ENCODE measurements at places on chromosomes 3 and 15.

DNA sequence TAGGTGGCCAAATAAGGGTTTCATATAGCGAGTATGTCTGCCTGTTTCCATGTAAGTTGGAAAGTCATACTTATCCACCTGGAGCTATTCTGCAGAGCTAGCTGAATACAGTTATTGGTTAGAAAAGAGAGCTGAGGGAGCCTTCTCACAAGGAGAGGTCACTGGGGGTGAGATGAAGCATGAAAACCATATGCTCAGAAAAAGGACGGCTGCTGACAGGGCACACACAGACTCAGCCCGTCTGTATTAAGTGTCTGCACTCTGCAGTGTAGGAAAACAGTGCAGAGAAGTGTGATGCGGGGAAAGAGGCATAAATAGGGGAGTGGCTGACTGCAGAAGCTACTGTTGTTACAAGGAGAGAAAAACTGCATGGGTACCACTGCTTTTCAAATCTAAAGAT lies 58.2 kb downstream of the C3orf70 start:
- no peak for DNase-seq

GRCh38 chr3:81760215-81760614 lies 1.2 kb downstream of the GBE1 start:
- no peak for DNase-seq

- DNase-seq = no peak
These were observed 282.7 kb upstream of the MANF start for GRCh38 chr3:51102396-51102795.

DNA sequence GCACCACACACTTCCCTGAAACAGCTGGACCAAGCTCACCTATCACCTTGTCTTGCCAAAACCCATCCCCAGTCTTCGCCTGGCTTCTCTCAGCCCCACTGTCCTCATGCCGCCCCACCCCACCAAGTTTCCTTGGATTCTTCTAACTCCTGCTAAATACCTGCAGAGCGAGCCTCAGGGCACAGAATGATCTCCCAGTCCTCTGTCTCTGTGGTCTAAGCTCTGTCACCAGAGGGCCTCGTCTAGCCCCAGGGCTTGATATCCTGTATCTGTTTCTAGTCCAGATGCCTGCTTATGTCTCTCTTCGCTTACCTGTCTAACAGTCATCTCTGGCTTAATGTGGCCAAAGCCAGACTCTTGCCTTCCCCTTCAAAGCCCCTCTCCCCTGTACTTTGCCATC lies 9.7 kb downstream of the CCDC12 start:
- DNase-seq = no peak

GRCh38 chr3:128946411-128946810 lies 47.5 kb downstream of the CFAP92 start:
- no peak for DNase-seq

DNA sequence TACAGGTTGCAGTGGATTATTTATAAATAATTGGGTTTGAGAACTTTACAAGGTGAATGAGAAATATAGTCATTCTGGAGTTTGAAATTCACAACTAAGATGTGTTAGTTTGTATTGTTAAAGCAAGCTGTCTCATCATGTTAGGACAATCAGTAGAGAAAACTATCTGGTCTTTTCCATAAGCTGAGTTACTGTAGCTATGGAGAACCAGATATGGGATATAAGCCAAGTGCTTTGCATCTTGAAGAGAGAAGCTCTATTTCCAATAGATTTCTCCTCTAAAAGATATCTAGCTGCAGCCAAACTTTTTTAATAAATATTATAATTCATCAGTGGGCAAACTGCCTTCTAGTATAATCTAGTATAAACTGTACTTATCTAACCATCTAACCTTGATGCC lies 11.3 kb downstream of the P3H2 start:
- DNase-seq = no peak

DNA sequence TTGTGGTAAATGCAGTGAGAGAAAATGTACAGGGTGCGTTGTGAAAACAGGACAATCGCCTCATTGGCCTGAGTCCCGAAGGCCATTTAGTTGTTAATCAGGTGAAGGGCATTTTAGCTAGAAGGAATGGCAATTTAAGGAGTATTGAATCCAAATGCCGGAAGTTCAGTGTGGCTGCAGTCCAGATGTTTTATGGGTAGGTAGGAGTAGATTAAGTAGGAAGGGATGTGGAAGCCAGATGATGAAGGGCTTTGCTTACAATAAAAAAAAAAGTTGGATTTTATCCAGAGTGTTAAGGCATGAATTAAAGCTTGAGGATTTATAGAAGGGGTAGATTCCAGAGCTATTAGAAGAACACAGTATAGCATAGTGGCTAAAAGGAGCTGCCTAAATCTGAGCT lies 572.7 kb downstream of the NLGN1 start:
- no peak for DNase-seq

DNA sequence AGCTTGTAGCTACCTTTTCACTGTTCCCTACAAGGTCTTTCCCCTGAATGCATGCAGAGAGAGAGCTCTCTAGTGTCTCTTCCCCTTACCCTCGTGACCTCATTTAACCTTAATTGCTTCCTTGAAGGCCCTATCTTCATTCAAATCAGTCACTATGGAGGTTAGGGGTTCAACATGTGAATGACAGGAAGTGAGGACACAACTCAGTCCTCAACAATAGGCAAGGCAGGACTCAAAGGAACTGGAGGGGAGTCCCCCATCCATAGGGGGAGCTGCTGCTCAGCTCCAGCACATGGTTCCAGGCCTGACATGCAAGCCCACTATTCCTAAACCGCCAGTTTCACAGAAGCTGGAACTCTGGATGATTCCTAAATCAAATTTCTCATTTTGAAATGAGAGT lies 33.8 kb upstream of the GYG1 start:
- no peak for DNase-seq

DNA sequence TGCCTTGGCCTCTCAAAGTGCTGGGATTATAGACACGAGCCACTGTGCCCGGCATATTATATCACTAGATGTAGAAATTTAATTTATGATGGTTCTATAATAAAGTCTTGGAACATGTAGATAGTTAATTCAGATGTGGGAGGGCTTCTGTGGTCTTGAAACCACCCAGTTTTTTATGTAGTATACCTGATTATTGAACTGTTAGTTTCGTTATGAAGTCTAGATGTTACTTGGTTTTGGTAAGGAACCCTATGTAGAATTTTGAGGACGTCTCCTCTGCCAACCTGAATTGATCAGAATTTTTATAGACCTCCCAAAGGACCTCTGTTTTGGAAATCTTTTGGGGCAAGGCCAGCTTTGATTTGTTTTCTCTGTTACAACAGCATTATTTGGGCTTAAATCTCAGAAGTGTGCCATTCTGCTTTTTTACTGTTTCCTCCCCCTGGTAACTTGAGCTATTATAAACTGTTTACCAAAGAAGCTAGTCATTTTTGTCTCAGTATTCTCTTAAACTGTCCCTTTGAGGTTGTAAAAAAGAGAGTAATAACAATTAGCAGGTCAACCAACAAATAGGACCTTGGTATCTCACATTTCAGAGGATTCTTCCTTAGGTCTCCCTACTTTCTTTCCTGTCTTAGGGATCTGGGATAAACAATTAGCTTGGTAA lies 20.8 kb downstream of the AKAP13 start:
- DNase-seq = no peak

- no peak for DNase-seq
These were observed 71.9 kb downstream of the FOXB1 start for GRCh38 chr15:60076045-60076444.

GRCh38 chr3:189103208-189103607 lies 68.6 kb upstream of the TPRG1 start:
- no peak for DNase-seq

- DNase-seq = no peak
These were observed 2.7 kb downstream of the SLC6A20 start for GRCh38 chr3:45793482-45794176.

GRCh38 chr3:17983106-17983505 lies 240.7 kb upstream of the TBC1D5 start:
- no peak for DNase-seq

DNA sequence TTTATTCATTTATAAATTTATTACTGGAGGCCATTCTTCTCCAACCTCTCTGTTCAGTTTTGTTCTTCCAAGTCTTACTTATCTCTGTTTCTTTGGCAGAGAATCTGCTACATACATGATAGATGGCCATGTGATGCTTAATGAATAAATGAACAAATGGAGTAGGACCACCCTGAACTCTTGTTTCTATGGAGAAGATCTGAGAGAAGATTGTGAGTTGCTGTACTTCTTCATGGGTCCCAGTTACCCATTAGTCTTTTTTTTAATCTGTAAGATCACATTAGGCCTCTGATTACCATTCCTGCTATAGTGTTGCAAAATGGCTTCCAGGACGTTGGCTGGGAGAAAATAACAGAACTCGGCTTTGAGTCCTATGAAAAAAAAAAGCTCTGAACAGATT lies 191.9 kb upstream of the SYNPR start:
- no peak for DNase-seq

GRCh38 chr15:55320238-55320550 lies 1.2 kb downstream of the PIGB start:
- DNase-seq = no peak

DNA sequence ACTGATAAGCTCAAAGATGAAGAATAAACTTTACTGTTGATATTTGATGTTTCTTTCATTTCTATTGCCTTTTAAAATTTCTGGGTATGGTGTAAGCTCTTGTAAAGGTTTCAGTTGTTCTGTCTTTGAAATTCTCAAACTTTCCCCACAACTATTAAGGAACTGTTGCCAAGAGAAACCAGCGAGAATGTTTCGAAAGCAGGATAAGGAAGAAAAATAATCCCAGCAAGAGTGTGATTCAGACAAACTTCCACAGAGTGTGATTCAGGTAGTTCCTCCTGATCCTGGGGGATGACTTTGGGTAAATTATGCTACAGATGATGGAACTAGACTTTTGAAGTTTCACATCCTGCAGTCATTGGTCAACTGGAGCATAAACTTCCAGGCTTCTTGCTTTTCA lies 632.0 kb downstream of the NSUN3 start:
- DNase-seq = no peak

DNA sequence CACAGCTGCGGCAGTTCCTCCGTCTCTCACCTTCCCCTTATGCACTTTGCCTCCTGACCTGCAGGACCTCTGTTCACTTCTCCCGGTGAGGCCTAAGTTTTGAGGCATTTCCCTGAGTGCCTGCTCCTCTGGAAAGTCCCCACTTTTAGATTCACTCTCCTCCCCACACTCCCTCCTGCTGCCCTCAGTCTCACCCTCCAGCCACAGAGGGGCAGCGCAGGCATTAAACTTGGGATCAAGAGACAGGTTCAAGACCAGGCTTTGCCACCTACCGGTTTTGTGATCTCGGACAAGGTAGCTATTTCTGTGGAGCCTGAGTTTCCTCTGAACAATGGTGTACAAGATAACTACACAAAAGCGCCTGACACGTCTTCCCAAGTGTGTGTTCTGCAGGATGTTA lies 19.4 kb downstream of the SLC6A11 start:
- no peak for DNase-seq

DNA sequence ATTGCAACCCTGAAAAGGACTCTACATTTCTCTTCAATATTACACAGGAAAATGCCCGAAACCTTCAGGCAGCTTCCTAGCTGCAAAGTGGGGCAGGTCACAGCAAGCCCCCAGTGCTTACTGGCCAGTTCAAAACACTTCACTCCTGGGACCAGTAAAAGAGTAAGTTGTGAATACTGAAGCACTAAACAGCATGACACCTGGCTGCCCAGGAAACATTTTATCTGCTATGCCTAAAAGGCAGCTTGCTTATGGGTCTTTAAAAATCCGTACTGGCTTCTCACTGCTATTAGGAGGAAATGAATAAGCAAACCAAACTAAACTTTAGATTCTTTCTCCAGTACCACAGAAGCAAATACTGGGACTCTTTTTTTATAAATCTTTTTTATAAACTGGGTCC lies 457.9 kb upstream of the ALCAM start:
- no peak for DNase-seq

DNA sequence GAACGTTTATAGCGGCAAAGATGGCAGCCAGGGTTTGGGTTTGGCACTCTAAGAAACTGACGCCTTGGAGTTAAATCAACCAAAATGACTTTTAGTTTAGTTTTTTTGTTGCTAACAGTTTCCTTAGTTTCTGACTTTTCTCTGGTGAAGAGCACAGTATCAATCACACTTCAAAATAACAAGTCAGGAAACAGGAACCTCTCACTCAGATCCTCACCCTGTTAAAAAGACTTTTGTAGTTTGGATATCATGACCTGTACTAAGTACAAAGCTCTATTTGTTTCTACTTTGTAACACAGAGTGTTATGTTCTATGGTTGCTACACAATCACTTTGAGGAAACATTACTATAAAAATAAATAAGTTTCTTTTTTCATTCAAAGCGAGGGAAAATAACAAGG lies 51.1 kb downstream of the ATP10A start:
- no peak for DNase-seq

DNA sequence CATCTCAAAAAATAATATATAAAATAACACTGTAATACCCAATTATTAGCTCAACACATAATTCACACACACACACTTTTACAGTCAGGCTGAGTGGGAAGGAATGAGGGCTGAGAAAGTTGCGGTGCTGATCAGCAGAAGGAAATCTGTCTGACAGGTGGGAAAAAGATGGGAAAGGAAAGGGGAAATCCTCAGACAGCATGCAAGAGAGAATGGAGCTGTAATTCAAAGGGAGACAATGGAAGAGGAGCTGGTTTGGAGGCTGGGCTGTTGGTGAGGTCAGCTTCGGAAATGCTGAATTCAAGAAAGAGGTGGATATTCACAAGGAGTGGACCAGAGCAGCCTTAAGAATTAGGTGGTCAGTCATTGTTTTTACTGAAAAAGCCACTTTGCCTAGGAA lies 121.6 kb upstream of the LMOD3 start:
- DNase-seq = no peak

DNA sequence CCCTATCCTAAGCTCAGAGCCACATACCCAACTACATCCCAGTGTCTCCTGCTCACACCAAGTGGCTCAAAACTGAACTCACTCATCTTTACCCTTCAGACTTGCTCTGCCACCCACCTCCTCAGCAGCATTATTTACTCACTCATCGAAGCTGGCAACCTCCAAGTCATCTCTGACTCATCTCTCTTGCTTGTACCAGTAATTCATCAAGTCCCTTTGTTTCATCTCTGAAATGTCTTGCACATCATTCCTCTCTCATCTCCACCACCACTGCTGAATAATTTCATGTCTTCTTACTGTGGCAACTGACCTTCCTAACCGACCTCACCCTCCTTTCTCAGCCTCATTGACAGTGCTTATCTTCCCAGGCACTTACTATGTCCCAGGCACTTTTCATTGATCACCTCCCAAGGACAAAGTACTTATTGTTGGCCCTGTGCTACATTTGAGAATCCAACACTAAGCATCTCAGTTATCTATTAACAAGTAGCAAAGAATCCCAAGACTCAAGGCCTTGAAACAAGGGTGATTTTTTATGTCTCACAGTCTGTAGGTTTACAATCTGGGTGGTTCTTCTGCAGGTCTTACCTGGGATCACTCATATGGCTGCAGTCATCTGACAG lies 82.0 kb downstream of the MRPL46 start:
- DNase-seq = no peak

DNA sequence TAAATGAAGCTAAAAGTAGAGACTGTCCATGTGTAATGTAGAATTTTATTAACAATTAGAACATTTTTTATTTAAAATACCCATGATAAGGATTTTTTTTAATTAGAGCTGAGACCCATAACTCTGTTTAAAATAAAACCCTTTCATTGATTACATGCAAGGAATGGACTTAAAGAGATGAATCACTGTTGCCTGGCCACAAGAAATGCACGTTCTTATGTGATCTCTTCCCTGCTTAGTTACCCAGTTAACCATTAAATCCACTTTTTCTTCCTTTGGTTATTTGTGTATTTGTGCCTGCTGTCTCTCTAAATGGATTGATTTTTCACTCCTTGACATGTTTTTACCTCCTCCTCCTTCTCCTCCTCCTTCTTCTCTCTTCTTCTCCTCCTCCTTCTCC lies 83.3 kb upstream of the SLITRK3 start:
- no peak for DNase-seq

Measured in anterior cingulate cortex (tissue), 58 donors.